ENCODE measurements at places on chromosomes 11 and 22.
A peak's percentile ranks its signal among the peaks of the same experiment; 100 is the strongest.

- no peak for DNase-seq
Observed at GRCh38 chr11:132493801-132494200, 1038.5 kb downstream of the OPCML start.

DNA sequence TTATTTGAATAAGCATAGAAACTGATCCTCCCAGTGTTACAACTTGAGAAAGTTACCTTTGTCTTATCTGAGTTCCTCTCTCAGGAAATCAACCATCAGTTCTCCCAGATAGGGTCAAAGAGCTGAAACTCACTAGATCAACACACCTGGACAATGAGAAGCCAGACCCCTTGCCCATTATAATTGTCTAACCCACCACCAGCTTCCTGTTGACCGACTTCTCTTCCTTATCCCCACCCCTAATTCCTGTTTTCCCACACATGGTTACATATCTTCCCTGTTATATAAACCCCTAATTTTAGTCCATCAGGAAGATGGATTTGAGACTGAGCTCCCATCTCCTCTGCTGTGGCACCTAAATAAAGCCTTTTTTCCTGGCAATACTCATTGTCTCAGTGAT lies 6.9 kb downstream of the SLC5A4 start:
- DNase-seq, result no peak

- no peak for DNase-seq
Observed at GRCh38 chr11:63641727-63642126, 27.5 kb upstream of the PLAAT3 start.

GRCh38 chr11:62030071-62030684 lies 62.7 kb upstream of the FTH1 start:
- no peak for DNase-seq

GRCh38 chr11:127651175-127651887 lies 650.8 kb upstream of the KIRREL3 start:
- no peak for DNase-seq

DNA sequence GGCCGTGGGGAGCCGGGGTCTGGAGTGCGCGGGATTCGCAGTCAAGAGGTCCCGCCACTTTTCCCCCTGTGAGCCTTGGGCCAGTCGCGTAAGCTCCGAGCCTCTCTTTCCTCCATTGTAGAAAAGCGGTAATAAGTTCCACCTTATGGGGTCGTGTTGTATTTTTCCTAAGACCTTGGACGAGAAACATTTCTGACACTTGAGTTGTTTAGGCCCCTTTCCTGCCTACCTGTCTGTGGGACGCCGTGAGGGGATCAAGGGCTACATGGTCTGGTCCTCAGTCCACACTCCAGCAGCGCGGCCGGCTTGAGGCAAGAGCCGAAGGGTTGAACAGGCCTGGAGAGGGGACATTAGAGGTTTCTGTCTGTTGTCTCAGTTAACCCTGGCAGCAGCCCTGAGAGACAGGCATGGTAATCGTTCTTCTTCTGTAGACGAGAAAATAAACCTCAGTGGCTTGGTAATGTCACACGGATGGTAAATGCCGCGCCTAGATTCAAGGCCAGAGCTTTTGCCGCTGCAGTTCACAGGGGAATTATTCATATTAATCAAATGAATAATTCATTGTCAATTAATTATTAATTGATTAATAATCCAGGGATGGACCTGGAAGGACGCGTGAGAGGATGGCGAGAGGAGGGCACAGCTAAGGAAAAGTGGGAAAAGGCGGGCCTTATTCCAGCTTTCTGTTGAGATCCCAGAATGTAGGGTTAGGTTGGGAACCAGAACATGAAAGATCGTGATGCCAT lies 545 bp downstream of the FEN1 start:
- DNase-seq, result no peak

- DNase-seq, result no peak
Observed at GRCh38 chr22:33330534-33330933, 272.4 kb upstream of the SYN3 start.

DNA sequence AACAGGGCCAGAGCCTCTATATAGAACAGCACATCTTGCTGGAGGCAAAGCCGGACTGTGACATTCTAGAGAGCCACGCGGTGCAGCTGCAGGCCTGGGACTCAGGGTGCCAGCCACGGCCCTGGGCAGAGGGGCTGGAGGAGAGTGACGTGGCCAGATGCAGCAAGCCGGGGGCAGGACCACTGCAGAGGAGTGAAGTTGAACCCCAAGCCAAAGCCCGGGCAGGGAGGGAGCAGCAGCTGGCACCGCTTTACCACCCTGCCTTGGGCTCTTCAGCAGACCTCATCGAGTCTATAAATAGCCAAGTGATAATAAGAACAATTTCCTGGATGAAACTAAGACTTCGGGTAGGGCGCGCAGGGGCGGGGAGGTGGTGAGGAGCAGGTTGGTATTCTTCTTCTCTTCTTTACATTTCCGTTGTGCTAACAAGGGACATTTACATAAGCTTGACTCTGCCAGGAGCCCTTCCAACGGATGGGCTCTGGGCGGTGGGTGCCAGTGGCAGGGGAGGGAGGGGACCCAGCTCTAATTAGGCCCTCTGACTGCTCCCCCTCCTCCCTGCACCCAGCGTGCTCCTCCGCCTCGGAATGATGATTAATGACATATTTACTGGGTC lies 110.2 kb downstream of the ST3GAL4 start:
- peak; percentile 10 for DNase-seq

DNA sequence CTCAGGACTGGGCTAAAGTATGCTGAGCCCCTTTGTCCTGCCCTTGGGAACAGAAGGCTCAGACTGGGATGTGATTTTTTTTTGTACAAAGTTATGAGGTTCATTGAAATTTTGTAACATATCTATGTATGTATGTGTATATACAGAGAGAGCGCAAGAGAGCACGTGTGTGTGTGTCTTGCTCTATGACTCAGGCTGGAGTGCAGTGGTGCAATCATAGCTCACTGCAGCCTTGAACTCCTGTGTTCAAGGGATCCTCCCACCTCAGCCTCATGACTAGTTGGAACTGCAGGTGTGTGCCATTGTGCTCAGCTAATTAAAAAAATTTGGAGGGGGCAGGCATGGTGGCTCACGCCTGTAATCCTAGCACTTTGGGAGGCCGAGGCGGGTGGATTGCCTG lies 5.7 kb downstream of the TMEM25 start:
- DNase-seq, result no peak

DNA sequence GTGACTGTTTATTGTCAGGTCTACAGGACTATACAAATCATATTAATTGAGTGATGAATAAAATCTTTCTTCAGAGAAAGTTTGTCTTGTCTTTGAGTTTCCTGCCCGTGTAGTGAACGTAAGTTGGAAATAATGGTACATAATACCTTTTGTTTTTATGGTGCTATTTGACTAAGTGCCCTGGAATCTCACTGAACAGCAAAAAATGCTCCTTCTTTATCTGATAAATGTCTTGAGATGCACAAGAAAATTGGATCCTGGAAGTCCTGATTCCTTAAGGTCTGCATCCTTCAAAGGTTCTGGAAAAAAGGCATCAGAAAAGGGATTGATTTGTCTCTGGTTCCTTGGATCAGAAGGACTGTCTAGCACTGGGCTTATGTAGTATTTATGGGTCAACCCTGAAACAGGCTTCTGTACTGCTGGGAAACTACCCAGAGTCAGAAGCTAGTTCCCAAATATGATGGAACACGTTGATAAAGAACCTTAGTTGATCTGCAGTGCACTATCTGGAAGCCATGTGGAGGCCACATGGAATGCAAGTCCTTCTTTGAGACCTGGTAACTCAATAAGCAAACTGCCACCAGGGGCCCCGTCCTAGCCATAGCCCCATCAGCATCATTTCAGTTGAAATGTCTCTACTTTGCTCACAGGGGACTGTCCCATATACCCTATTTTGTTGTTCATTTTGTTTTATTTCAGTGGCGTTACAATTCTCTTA lies 100.6 kb upstream of the CD44 start:
- no peak for DNase-seq

- no peak for DNase-seq
Observed at GRCh38 chr22:30610299-30610698, 3.3 kb downstream of the TCN2 start.

DNA sequence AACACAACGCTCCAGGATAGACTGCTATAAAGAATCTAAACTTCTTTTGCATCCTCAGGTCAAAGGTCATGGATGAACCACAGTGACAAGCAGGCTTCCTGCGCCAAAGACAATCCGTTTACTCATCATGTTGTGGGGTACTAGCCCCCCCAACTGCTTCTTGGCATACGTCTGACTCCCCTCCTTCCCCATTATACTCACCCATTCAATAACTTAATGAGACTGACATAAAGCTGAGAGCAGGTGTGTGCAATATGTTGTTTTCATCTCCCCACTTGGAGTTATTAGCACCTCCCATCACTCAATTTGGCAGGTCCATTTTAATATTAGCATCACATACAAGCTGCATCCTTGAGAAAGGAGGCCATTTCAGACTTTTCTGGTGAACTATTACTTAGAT lies 157.1 kb downstream of the CADM1 start:
- no peak for DNase-seq

DNA sequence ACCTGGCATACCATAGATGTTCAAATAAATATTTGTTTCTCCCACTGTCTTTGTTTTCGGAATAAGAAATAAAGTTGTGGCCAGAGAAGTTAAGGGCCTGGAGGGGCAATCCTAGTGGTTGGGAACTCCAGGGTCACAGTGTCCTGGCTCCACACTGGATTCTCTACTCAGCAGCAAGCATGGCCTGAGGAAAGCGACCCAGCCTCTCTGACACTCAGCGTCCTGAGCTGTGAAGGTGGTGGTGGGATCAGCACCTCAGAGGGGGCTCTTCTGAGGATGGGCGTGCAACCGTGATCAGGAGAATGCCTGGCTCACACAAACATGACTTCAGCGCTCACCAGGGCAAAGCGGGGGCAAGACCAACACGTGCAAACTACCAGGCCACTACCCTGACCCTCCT lies 59.9 kb downstream of the LARGE1 start:
- no peak for DNase-seq

GRCh38 chr11:58513747-58514367 lies 6.0 kb upstream of the OR5B21 start:
- no peak for DNase-seq

- DNase-seq, result no peak
Observed at GRCh38 chr11:94218372-94218771, 86.0 kb upstream of the IZUMO1R start.

DNA sequence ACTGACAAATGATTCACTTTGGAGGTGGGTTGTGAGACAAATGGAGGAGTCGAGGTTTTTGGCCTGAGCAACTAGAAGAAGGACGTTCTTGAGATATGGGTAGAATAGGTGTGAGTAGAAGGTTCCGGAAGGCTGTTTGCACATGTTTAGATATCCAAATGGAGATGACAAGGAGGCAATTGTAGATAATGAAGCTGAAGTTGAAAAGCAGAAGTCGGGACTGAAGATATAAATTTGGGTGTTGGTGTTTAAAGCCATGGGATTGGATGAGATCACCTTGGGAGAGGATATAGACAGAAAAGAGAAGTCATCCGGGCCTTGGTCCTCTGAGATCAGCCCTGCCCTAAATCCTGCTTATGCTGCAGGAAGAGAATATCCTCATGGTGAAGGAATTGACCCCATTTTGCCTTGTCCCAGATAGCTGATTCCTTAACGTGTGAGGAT lies 75.5 kb upstream of the CD44 start:
- no peak for DNase-seq

- no peak for DNase-seq
Observed at GRCh38 chr11:1043563-1044096, 7.1 kb upstream of the MUC6 start.

DNA sequence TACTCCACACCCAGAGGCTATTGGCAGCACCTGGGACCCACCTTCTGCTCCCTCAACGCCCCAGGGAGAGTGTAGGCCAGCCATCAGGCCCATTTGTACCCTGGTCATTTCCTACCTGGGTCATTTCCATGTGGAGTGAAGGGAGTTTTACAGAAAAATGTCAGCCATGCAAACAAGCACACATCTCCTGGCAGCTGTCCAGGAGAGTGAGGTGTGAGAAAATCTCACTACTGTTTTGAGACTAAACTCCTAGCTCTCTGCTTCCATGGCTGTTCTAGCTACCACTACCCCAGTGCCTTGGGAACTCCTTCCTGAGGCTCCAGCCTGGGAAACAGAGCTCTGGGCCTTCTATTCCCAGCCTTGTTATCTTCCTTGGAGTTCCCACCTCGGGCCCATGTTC lies 2.8 kb upstream of the TMPRSS13 start:
- DNase-seq, result no peak

DNA sequence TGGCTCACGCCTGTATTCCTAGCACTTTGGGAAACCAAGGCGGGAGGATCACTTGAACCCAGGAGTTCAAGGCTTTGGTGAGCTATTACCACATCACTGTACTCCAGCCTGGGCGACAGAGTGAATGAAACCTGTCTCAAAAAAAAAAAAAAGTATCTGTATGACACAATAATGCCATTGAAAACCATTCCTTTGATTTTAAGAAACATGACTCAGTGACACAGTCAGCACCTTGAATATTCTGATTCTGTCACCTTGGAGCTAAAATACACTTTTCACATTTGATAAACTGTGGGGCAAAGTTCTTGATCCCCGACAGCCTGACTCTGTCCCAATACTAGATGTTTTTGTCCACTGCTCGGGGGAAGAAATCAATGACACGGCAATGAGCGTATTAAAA lies 16.7 kb upstream of the ELFN2 start:
- no peak for DNase-seq

GRCh38 chr11:74748211-74749126 lies at the start of gene RNF169:
RNF169 (plus strand) TSS chr11:74748849; CDS start chr11:74748881, 32 bp downstream.
- peak; percentile 95 for DNase-seq

GRCh38 chr11:111561791-111562325 lies 21.3 kb downstream of the LAYN start:
- DNase-seq, result no peak

DNA sequence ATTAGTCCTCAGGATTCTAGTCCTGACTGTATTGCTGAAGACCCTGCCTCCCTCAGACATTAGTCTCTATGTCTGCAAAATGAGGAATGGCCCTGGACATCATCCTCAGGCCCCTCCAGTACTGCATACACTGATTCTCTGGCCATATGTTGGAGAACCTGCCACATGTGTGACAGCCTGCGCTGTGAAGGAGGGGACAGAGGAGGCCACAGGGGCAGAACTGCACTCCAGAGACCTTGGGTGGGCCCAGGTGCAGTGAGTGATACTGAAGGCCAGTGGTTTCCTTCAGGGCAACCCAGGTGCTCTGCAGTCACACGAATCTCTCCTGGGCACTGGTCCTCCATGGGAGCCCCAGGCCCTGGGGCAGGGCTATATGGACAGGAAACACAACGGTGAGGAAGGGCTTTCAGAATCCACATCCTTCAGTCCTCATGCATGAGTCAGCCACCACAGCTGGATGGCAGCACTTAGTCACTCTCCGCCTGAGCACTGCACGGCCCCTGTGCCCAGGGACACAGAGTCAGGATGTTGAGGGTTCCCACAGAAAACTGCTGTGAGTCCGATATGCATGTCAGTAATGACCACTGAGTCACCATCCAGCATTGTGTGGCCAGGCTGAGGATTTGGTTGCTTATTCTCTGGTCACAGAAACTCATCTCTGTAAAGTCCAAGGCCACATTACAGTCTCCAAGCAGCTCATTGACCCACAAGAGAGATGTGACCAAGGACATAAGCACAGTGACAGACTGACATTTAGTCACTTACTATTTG lies 39.7 kb downstream of the ME3 start:
- DNase-seq, result no peak

Measured in SHP77 treated with DMSO at 0.1 percent for 48 hours (cell line).